NB4 (cell line): ENCODE measurements at places on chromosomes 12 and 14.

GRCh38 chr12:31728289-31728916 is 418 bp downstream of the AMN1 start:
- DNase-seq, result no peak

DNA sequence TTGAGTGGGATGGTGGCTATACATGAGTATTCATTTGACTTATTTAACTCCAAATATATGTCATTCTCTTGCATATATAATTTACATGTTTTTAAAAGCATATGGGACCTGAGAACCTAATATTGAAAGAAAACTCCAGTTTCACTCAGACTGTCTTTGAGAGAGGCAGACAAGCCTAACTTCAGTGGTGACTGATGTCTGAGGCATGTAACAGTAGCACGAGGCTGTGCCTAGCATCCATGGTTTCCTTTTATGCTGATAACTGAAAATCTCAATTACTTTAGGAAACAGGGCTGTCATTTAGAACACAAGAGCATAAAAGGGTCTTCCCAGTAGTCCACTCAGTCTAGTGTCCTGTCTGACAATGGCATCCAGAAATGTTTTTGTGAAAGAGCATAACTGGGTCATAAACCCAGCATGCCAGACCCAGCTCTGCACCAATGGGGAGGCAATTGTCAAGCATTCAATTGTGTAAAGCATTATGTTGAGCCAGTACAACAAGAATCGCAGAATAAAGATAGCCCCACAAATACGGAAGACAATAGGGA is 24.3 kb downstream of the MAPK1IP1L start:
- no peak for DNase-seq

- no peak for DNase-seq
Observed at GRCh38 chr12:42611571-42612230, 22.2 kb upstream of the PRICKLE1 start.

DNA sequence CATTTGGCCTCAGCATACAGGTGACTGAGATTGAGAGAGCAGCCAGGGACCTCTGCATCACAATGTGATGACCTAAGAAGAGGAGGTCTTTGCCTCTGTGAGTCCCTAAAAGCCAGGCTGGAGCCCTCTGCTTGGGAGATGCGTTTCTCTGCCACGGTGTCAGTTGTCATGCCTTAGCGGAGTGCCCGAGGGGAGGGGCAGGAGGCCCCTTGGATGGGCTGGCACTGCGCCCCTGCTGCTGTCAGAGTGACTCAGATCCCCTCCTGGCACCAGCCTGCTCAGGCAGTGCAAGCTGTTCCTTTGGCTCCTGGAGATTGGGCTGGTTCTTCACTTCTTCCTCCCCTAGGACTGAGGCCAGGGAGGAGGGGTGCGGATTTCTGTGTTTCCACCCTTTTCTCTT is 64.9 kb upstream of the KCNA5 start:
- no peak for DNase-seq

DNA sequence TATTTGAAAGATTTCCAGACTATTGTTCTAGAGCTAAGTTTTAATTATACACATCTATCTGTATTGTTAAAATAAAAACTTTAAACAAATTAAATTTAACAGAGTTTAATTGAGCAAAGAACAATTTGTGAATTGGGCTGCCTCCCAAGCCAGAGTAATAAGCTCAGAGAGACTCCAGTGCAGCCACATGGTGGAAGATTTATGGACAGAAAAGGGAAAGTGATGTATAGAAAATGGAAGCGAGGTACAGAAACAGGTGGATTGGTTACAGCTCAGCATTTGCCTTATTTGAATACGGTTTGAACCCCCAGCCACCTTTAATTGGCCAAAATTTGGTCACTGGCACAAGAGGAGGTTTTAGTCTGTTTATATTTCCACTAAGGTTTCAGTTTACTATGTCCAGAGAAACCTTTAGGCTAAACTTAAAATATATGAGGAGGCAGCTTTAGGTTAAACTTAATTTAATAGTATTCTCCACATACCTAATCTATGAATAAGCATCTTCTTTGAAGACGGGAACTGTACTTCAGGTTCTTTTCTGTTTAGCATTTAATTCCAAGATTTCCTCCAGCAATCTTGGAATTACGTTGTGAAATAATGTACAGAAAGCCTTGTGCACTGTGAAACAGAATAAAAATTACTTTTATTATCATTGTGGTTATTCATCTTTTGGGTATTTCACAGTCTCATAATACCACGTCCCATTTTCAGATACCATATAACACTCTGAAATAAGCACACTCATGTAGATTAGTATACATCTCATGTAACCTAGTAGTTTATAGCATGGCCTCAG is 19.4 kb downstream of the SRGAP1 start:
- no peak for DNase-seq

- DNase-seq, result no peak
Observed at GRCh38 chr12:110561471-110562201, 21.5 kb downstream of the PPTC7 start.

DNA sequence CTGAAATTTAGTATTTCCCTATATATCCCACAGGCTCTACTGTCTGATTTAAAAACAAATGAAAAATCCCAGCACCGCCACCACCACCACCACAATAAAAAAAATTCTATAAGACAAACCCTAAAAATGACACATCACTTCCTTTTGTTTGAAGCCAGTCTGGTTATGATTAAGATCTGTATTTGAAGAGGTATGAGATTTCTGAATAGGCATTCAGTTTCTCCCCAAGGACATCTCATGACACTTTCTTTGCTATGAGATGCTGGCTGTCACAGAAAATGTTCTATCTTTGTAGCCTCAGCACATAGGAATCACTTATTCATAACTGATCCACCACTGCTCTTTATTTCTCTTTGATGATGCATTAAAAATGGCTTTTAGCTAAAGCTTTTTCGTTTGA is 1071.0 kb downstream of the SLC6A15 start:
- DNase-seq, result no peak

- no peak for DNase-seq
Observed at GRCh38 chr12:131497966-131498365, 212.9 kb upstream of the SFSWAP start.

DNA sequence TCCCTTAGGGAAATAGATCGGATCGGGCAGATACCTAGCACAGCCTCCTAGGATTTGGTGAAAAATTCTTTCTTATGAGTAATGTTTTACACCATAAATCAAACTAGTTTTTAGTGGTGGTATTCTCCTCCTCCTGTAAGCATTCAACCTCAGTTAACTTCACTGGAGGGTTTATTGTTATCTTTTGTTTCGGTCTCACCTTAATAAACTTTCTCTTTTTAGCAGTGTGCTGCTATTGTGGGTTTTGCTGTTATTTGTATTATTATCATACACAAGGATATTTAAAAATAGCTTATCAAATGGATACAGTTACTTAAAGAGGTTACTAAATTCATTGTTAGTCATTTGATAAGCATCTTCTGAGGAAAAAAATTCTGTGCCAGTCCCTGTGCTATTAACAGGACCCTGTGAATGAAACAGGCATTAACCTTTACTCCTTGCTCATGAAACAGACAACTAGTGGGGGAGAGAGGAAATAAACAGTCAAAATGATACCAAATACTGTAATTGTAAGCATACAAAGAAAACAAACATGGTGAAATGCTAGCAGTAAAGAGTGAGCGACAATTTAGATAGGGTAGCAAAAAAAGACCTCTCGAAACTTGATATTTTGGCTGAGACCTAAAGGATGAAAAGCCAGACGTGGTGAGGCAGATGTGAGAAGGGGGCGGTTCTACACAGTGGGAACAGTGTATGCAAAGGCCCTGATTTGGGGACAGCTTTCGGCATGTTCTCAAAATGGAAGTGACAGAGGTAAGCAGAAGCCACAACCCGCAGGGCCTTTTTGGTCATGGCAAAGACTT is 178.7 kb upstream of the SOX5 start:
- no peak for DNase-seq

DNA sequence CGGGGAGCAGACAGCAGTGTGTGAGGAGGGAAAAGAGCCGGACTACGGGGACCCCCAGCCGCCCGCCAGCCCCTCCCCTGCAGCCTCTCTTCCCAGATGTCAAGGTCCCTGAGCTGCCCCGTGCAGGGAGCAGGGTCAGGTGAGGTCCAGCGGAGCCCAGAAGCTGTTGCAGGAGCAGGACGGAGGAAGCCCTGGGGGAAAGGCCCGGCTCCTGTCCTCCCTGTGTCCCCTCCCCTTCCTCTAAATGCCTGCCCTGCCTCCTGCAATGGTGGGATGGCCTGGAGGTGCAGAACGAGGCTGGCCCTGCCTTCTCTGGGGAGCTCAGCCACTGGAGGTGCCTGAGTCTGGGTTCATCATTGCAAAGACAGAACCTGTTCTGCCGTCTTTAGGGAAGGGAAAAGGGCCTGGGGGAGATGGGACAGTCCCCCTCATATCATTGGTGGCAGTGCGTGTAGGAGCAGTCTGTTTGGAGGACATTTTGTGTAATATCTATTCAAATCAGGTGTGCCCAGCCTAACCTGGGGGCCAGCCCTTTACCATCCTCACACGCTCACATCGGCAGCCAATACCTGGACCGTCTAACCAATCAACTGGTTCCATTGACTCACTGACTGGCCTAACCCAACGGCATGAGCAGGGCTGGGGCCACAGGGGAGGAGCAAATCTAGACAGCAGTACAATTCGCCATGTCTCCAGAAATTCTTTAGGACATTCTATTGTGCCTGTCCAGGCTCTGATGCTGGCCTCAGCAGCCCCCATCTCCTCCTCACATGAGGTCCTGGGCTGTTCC is 364.1 kb upstream of the SFSWAP start:
- no peak for DNase-seq

DNA sequence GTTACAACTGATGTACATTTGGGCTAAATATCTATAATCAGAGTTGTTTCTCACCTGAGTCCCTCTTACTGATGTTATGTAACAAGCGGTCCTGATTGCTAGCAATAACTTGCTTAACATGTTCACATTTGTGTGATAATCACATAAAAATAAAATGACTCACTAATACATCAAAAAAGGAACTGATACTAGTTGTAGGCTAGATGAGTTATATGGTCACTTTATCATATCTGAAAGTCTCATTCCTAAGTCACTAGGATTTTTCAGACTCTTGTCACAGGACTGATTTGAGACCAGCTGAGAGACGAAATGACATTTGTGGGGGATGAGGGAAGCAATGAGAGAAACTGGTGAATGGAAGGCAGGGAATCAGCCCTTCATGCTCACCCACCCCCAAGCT is 34.3 kb downstream of the NKX2-1 start:
- no peak for DNase-seq

- no peak for DNase-seq
Observed at GRCh38 chr12:15662983-15663659, 126.1 kb downstream of the EPS8 start.

DNA sequence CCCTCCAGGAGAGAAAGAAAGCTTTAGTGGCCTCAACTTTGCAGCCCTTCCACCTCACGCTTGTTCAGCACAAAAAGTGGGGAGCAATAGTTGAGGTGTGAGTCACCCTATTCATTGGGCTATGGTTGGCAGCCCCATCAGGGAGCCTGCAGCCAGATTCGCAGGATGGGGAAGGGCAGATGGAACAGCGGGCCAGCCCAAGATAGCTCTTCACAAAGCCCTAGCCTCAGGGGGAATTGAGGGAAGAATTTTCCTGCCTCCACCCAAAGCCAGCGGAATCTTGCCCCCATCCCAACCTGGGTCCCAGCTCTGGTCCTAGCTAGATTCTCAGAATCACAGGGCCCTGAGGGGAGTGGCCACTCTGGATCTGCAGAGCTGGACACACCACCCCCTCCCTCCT is 3.6 kb upstream of the KRT5 start:
- no peak for DNase-seq

DNA sequence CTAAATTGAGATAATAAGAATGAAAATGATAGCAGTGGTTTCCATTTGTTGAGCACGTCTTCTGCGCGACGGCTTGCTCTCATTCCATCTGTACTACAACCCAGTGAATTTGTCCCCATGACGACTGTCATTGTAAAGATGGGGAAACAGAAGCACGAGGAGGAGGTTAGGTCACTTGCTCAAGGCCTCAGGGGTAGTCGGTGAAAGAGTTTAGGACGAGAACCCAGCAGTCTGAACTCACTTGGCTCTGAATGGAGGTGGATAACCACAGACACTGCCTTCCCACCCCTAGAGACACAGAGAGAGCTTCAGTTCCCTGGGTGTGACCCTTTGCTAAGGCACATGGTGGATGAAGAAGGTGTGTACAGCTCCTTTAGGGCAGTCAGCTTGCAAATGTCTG is 30.9 kb upstream of the PLEKHG3 start:
- DNase-seq, result peak; percentile 76

- DNase-seq, result no peak
Observed at GRCh38 chr12:43579206-43579605, 27.2 kb upstream of the ADAMTS20 start.

DNA sequence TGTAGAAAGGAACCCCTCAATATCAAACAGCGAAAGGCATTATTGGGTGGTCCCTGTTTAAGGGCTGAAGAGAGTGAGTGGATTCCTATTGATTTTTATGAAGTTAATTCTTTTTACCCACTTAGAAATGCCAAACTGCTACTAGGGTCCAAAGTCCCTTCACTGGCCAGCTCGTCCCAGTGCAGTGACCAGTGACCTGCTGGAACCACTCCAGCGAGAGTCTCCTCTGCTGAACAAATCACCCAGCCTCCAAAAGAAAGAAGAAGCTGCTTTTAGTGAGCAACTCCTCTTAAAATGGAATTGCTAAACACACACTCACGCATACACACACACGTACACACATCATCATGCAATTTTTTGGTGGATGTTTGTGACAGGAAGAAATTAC is 198.2 kb upstream of the PLEKHG7 start:
- DNase-seq, result no peak

GRCh38 chr12:50132505-50133135 is 20.6 kb downstream of the COX14 start:
- peak; percentile 76 for DNase-seq

DNA sequence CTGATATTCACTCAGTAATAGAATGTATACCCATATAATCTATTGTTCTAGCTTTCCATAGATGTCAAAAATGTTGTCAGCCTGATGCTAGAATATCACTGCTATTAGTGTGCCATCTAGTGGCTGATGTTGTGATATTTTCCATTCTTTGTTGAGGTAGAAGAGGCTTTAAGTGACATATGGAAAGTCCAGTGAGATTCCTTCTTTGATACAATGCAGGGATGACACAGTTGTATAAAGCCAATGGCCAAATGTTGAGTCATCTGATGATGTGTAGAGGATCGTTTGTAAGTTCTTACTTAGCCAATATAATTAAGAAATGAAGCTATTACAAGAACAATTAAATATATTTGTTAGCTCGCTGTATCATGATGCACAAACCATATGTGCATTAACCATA is 58.1 kb upstream of the PCED1B start:
- DNase-seq, result peak; percentile 65

- no peak for DNase-seq
Observed at GRCh38 chr12:4975574-4975973, 65.9 kb downstream of the KCNA1 start.

DNA sequence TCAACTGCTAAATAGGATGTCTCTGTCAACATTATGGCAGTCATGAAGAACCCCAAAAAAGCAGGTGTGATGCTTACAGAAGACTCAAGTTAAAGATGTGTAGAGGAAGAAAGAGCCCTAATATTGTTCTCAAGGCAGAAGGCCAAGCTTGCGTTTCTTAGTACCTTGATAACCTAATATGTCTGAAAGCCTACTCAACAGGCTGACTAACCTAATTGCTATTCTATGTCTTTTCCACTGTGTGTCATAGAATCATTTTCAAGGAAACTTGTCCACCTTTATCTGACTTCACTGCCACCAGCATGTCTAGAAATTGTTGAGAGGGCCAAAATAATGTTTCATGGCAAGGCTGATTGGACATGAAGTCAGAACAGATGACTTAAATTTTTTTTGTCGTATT is 373.2 kb downstream of the BTG1 start:
- no peak for DNase-seq

- peak; percentile 71 for DNase-seq
Observed at GRCh38 chr12:96063046-96063445, 27.7 kb upstream of the LTA4H start.

- peak; percentile 79 for DNase-seq
Observed at GRCh38 chr12:56941299-56942017, 7.2 kb upstream of the SDR9C7 start.

GRCh38 chr14:77508249-77508648 is 9.6 kb upstream of the ISM2 start:
- no peak for DNase-seq
